Bronchial epithelial cell (primary cell): ENCODE measurements at places on chromosomes 12 and 14. TPM values are rescaled to one million over a fixed set of nuclear protein-coding genes. Genes with fewer than 3 reads are reported as not detected.

DNA sequence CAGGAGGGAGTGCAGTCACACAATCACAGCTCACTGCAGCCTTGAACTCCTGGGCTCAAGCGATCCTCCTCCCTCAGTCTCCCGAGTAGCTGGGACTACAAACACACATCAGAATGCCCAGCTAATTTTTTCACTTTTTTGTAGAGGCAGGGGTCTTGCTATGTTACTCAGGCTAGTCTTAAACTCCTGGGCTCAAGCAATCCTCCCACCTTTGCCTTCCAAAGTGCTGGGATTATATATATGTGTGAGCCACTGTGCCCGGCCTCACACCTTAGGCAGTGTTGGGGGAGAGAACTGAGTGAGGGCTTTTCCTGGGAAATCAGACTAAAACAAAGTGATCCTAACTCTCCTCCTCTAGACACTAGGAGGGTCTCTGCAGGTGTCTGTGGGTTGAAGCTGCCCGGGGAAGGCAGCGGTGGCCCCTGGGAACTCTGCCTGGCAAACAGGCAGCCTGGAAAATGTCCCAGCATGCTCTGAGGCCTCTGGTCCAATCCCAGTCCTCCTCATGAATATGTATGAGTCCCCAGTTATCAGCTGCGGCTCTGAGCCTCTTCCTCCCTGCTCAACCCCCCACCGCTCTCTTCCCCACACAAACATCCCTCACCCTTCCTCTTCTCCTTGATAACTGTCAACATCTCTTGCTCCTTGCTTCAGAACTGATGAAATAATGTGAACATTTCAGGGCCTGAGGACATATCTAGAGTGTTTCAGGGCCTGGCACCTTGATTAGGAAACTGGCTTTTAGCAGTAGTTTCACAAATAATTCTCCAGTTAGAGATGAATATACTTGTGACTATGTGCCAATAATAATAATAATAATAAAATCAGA, 7.9 kb upstream of the NAA25 start:
- no peak for DNase-seq

DNA sequence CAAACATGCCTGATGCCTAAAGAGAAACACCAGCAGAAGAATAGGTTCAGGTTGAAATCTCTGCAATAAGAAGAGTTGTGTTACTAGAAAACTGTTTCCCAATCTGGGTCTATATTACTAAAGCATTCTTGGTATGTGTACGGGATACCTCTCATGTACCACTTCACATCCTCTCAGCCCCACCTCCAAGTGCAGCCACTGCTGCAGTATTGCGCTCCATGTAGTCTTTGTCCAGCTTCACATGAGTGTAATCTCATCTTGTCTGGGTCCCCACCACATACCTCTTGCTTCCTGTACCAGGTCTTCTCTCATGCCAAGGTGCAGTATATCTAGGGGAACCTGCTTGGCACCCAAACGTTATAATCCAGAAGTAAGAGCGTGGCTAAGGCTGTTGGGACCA, 187.5 kb upstream of the EEA1 start:
- DNase-seq, result no peak

DNA sequence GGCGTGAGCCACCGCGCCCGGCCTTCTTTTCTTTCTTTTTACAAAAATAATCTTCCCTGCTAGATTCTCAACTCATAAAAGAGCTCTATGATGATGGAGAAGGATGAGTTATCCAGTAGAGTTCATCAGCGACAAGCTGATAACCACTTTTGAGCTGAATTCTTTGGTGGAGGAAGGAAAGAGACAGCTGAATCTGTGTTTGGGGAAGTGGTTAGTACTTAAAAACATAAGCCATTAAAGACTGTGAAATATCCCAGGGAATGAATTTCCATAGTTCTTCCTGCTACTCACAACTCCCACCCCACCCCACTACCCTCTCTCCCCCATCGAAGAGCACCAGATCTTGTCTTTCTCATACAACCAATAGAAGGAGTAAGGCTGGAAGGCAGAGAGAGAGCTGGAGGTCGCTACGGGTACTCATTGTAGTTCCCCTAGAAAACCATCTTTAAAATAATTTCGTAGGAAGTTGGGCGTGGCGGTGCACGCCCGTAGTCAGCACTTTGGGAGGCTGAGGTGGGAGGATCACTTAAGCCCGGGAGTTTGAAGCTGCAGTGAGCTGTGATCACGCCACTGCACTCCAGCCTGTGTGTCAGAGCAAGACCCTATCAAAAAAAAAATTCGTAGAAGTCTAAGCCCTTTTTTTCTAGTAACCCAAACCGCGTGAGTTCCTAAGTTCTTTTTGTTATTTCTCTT, 647 bp upstream of the ESPL1 start:
- no peak for DNase-seq

GRCh38 chr12:34393086-34393820, 371.0 kb downstream of the ALG10 start:
- DNase-seq, result no peak

DNA sequence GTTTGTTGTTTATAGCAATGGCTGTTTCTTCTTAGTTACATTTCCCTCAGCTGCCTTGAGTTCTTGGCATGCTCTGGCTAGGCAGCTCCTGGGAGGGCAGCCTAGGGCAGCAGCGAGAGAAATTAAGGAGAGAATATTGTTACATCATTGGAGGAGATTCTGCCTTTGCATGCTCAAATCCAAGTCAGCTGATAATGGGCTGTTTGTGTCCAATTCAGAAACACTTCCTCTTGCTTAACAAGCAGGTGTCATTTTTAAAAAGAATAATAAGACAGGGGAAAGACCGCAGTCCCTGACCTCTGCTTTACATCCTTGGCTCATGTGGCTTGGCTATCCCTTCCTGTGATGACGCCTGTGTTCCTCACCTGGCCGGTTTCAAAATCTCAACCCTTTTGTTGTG, 76.9 kb downstream of the ESR2 start:
- peak; percentile 58 for DNase-seq

DNA sequence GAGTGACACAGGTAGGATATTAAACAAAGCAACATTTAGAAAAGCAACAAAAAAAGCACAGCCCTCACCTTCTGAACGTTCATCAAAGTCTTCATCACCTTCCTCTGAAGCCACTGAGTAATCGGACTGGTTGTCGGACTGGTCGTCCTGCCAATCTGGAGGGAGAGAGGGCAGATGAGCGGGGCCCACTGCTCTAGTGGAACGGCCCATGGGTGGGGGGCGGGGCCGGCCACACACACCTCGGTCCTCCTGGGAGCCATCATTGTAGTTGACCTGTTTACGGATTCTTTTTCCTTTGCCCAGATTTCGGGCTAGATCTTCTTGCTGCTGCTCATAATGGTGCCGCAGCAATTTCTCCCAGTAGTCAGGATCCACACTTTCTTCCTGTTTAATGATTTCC, 14.9 kb upstream of the NOP2 start:
- no peak for DNase-seq

- no peak for DNase-seq
These were observed 5.3 kb downstream of the C2CD5 start for GRCh38 chr12:22539055-22539454.

GRCh38 chr12:111429828-111430432, 24.2 kb downstream of the SH2B3 start:
- DNase-seq, result no peak

DNA sequence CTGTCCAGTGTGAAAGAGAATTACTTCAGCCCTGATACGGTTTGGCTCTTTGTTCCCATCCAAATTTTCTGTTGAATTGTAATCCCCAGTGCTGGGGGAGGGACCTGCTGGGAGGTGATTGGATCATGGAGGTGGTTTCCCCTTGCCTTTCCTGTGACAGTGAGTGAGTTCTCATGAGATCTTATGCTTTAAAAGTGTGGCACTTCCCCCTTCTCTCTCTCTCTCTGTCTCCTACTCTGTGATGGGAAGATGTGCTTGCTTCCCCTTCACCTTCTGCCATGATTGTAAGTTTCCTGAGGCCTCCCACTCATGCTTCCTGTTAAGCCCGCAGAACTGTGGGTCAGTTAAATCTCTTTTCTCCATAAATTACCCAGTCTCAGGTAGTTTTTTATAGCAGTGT, 5.5 kb upstream of the SLC15A5 start:
- no peak for DNase-seq

DNA sequence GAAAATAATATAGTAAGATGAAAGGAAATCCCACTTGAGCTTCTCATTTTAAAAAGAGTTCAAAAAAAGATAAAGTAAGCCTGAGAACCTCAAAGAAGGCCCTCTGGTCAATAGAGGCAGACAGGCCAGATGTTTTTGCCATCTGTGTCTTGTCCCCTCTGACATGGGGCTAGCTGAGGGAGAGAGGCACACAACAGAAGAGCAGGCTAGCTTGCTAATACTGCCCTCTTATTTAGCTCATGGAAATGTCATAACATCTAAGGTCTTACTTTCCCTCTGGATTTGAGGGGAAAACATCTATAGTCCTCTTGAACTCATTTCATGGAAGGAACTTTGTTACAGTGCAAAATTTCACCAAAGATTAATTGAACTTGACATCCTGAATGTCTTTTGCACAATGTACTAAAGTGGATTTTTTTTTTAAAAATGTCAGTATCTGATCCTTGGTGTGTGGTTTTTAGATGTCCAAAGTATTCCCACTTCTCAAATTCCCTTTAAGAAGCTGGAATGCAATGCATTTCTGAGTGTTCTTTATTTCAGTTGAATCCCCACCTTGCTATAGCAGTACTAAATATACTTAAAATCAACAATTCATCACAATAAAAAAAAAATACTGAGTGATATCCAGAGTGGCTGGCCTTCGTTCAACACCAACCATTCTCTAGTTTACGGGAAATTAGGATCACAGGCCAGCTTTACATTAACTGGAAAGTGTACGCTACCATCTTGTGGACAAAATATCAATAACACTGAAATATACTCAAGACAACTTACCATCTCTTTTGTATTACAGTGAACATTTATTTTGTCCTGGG, 176.7 kb downstream of the PAH start:
- DNase-seq, result peak; percentile 13

DNA sequence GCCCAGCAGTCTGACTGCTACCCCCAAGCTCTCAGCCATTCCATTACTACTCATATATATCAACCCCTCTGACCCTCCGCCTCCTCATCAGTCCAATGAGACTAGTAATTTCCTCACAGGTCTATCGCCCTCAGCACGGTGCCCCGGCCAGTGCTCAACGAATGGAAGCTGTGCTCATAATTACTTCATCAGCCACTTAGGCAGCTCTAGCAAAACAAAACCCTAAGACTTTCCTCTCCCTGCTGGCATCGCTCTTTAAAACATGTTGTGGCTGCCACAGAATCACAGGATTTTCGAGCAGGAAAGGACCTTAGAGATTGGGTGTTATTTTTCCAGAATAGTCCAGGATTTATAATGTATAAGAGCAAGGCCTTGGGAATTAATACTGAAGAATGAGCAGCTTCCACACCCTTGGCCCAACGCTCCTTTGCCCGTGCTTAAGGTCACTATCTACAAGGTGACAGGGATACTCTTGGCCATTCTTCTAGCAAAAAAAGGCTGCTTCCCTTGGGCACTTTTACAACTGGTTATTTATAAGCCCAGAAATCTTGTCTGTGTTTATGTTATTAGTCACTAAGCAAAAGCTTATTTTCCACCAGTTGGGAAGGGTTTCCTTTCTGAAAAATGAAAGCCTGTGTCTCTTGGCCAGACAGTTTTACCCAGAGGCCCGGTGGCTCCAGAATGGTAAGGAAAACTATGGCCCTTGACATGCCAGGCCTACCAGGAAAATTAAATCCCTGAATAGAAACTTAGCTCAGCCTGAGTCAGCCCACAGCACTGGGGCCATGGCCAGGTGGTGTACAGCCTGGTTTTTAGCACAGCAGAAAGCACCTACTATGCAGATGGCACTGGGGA, 47.9 kb downstream of the NUAK1 start:
- DNase-seq, result peak; percentile 29

- no peak for DNase-seq
These were observed 106.4 kb downstream of the EFCAB11 start for GRCh38 chr14:89848165-89848564.

DNA sequence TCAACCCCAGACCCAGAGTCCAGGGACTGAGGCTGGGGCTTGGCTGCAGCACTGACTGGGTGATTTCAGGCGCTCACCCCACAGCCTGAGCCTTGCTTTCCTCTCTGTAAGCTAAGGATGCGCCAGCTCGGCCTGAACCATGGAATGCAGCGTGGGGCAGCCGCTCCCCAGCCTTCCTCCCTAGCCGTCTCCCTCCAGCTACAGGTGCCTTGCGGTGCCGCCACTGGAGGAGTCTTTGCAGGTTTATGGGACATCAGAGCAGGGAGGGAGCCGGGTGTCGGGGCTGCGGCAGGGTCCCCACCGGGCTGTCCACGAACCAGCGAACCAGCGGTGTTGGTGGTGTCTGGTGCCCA, 19.4 kb downstream of the PPP2R5C start:
- no peak for DNase-seq

- peak; percentile 71 for DNase-seq
These were observed 458.0 kb upstream of the ATP2B1 start for GRCh38 chr12:90166671-90167070.

DNA sequence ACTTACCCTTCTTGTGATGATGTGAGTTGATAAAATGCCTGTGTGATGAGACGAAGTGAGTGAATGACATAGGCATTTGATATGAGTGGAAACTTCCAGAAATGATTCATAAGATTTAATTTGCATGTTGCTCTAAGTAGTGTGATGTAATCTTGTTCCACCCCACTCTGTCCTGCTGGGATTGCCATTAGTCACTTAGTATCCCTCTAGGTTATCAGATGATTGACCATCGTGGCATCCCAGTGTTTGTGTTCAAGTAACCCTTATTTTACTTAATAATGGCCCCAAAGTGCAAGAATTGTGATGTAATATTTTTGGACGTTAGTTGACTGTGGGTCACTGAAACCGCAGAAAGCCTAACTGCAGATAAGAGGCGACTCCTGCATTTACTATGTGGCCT, 214.4 kb upstream of the DIO2 start:
- peak; percentile 98 for DNase-seq

GRCh38 chr12:103912069-103912468, 18.1 kb upstream of the HSP90B1 start:
- DNase-seq, result no peak

Gene CAPZA3
- total RNA-seq, result 0.13 TPM in 1 of 2 replicates, not detected in the other

Gene EXD2
- total RNA-seq, result 15.5 and 18.3 TPM in 2 replicates

Gene PRIMA1
- not detected in 2 replicates for total RNA-seq

Gene BCL11B
- 2.9 and 5.3 TPM in 2 replicates for total RNA-seq

Gene SNRPF
- total RNA-seq, result 12.9 and 15.5 TPM in 2 replicates

Gene HIGD1C
- not detected in 2 replicates for total RNA-seq

Gene OAS2
- 0.64 and 0.79 TPM in 2 replicates for total RNA-seq

Gene SLC10A1
- total RNA-seq, result not detected in 2 replicates

Gene ANKRD33
- total RNA-seq, result not detected in 2 replicates

Gene AMN
- total RNA-seq, result 4.2 and 6.5 TPM in 2 replicates

Gene MARK3
- total RNA-seq, result 77.9 and 98.7 TPM in 2 replicates

Gene GPR162
- not detected in 2 replicates for total RNA-seq
